T-helper 1 cell (primary cell): ENCODE measurements at places on chromosomes 11 and 22.

GRCh38 chr11:2687782-2688191, 12.0 kb downstream of the KCNQ1OT1 start:
- DNase-seq = no peak

GRCh38 chr11:117009905-117010605, 88.2 kb downstream of the SIK3 start:
- DNase-seq = no peak

- DNase-seq = no peak
These were observed 3.1 kb downstream of the OR56A1 start for GRCh38 chr11:6027501-6027900.

DNA sequence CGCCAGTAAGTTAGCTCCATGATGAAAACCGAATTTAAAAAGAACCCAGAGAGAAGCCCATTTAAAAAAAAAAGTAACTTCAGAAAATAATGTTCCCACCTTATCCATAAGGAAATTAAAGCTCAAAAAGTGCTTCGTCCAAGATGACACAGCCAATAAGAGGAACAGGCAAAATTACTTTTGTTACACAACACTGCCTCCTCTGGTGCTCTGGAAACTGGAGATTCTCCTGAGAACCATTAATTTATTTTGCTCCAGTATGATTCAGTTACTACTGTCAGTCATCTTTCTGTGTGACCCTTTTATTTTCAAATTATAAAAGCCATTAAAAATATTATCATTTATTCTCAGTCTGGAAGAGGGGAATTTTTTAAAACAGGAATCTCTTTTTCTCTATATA, 2.0 kb downstream of the IFT27 start:
- no peak for DNase-seq

DNA sequence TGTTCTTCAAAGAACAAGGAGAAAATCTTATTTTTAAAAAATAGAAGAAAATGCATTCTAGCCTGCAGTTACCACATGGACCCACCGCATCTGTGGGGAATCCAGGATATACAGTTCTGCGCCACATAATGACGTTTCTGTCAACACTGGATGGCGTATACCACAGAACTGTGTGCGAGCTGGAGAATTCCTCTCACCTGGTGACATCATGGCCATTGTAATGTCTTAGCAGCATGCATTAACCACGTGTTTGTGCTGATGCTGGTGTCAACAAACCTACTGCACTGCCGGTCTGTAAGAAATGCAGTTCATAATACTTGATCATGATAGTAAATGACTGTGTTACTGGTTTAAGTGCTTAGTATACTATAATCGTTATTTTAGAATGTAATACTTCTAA, 174.7 kb downstream of the TBC1D22A start:
- no peak for DNase-seq

GRCh38 chr22:21990445-21991303, 8.1 kb upstream of the TOP3B start:
- DNase-seq = no peak

- DNase-seq = no peak
These were observed 11.2 kb downstream of the ZBED5 start for GRCh38 chr11:10846660-10847059.

GRCh38 chr11:26244207-26244606, 87.7 kb upstream of the ANO3 start:
- DNase-seq = no peak

DNA sequence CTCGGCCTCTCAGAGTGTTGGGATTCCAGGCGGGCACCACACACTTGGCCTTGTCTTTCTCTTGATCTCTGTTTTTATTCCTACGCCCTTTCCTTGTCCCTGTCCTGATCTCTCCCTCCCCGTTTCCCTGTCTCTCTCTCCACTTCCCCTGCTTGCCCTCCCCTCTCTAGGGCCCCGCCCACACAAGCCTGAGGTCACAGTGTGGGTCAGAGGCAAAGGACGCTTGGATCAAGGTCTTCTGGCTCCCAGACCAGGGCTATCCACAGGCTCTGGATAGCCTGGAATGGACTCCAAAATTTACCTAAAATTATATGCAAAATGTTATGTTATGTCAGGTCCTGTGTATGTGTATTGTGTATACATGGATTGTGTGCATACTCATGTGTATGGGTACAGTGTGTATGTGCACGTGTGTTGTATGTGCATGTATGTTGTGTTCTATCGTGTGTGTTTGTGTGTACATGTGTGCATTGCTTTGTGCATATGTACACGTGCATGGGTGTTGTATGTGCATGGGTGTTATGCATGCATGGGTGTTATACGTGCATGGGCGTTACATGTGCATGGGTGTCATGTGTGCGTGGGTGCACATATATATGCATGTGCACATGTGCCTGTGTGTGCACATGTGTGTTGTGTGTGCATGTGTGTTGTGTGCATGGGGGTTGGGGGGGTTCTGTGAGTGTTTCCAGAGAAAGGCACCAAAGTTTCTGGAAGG, 38.3 kb downstream of the TP53I11 start:
- DNase-seq = no peak

- no peak for DNase-seq
These were observed 3.8 kb upstream of the TMEM123 start for GRCh38 chr11:102456381-102456780.

DNA sequence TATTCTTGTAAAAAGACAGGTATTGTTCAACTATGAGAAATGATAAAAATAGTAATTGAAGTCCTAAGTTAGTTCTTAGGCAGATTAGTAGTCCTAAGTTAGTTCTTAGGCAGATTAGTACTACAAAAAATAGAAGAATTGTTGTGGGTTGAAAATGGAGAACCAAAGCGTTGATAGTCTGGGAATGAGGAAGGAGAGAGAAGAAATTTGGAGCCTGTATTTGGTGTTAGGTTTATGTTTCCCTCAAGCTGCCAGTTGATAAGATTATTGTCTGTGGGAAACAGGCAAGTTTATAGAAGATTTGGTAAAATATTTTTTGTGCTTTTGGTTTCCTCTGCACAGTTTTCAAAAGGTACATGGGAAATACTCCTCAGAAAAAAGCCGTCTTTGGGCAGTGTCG, 3.6 kb downstream of the BCO2 start:
- no peak for DNase-seq

DNA sequence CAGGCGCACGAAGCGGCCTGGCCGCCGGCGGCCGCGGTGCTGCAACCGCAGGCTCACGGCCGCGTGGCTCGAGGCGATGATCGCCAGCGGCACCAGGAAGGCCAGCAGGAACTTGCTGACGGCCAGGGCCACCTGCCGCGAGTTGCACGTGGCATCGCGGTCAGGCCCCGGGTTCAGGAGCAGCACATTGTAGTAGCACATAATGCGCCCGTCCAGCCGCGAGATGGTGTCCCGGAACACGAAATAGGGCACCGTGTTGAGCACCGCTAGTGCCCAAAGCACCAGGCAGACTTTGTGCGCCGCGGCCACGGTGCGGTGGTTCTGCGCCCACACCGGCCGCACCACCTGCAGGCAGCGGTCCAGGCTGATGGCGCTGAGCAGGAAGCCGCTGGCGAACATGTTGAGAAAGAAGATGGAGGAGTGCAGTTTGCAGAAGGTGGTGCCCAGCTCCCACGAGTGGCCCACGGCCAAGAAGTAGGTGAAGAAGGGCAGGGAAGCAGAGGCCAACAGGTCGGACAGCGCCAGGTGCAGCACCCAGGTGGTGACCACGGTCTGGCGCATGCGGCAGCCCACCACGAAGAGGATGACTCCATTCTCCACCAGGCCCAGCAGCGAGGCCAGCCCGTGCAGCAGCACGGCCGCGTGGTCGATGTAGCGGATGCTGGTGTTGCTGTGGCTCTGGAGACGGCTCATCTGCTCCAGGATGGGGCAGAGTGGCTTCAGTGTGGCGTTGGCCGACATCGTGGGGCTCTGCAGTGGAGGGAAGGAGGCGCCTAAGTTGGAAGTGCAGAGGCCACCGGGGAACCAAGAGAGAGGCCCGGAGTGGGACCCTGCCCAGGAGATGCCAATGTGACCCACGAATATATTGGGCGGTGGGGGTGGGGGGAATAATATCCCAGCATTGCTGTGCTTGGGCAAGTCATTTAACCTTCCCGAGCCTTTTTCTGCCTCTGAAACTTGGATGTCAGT, 2.5 kb downstream of the PTGDR2 start:
- DNase-seq = no peak

DNA sequence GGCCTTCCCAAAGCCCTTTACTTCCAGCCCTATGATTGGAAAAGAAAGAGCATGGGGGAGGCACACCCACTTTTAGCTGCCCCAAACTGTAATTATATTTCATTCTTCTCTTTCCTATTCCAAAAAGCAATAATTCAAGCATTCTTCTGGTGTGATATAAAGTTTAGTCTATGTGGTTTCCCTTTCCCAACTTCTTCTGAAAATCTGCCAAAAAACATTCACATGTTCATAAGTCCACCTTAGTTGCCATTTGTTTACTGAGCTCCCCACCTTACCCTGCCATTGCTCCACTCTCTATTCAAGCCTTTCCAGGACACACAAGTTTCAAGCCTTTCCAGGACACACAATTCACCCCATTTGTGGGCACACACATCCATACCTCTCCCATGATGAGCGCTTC, 111.6 kb upstream of the BMAL1 start:
- DNase-seq = no peak

DNA sequence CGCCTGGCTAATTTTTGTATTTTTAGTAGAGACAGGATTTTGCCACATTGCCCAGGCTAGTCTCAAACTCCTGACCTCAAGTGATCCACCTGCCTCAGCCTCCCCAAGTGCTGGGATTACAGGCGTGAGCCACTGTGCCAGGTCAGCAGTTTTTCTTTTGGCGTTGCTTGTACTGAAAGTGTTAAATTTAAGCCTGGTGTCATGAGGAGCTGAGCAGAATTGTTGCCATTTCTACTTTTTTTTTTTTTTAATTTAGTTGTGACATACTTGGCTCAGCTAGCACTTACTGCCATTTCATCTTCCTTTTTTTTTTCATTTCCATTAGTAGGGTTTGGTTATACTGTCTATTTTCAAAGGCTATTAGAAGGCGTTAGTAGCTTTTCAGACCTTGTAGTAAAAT, 10.7 kb downstream of the TAB1 start:
- DNase-seq = no peak

DNA sequence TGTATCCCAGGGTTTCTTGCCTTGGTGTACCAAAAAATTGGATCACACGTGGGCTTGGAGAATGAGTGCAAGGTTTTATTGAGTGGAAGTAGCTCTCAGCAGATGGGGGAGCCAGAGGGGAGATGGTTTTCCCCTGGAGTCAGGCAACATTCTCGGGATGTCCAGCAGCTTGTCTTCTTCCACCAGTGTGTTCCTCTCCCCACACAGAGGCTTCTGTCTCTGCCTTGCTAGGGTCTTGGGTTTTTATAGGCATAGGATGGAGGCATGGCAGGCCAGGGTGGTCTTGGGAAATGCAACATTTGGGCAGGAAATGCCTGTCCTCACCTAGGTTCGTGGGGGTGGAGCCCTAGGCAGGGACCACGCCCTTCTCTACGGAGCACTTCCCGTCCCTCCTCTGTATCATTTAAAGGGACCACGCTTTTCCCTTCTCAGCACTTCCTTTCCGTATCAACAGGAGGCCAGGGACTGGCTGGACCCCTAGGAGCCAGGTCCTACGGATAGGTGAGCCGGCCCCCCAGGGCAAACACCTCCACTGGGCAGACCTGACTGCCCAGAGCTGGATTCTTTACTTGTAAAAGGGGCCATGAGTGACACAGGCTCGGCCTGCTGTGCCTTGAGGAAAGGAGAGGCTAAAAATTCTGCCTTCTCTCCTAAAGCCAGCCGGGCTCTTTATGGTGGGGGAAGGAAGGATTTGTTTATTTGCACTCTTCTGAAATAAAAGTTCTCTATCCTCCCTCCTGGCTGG, 55.3 kb upstream of the CCDC188 start:
- DNase-seq = no peak

- no peak for DNase-seq
These were observed 60.8 kb upstream of the CTSC start for GRCh38 chr11:88398372-88398771.
